CD4-positive, alpha-beta memory T cell (primary cell): ENCODE measurements at places on chromosomes 4 and X.

GRCh38 chr4:59987289-59987688 lies 1212.8 kb upstream of the ADGRL3 start:
- no peak overlapping the region for H3K4me3 ChIP-seq
- H3K27me3 ChIP-seq = no peaks in the 10 kb centered on the region
- no peaks in the 10 kb centered on the region for H3K36me3 ChIP-seq
- no peak for DNase-seq

DNA sequence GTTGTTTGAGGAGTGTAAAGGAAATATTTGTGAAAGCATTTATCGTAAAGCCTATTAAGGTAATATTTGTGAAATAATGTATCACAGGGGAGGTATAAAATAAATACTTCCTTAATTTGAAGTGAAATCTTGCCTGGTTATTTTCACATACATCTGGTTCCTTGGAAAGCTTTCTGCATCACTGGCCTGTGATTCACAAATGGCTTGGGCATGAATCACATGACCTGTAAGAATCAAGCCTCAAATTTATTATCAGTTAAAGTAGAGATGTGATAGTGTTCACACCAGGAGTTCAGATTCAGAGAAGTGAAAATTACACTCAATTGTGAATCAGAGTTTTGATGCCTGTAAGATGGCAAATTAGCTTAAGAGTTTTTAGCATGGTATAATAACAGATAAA lies 1911.4 kb downstream of the STIM2 start:
- H3K4me3 ChIP-seq = no peak overlapping the region
- DNase-seq = no peak
- no peak overlapping the region for H3K27ac ChIP-seq
- H3K27me3 ChIP-seq = no peaks in the 10 kb centered on the region
- H3K4me1 ChIP-seq = no peaks in the 10 kb centered on the region

- no peaks in the 10 kb centered on the region for H3K4me1 ChIP-seq
- H3K27me3 ChIP-seq = no peaks in the 10 kb centered on the region
- H3K36me3 ChIP-seq = no peaks in the 10 kb centered on the region
- H3K4me3 ChIP-seq = no peak overlapping the region
These were observed 11.4 kb downstream of the RNF175 start for GRCh38 chr4:153748378-153748777.

GRCh38 chrX:74493806-74494205 lies 72.5 kb downstream of the SLC16A2 start:
- H3K4me3 ChIP-seq = no peak overlapping the region
- no peaks in the 10 kb centered on the region for H3K27me3 ChIP-seq
- no peak overlapping the region for H3K27ac ChIP-seq
- DNase-seq = no peak

GRCh38 chr4:97142893-97143292 lies 1000.4 kb downstream of the STPG2 start:
- no peak overlapping the region for H3K4me3 ChIP-seq
- DNase-seq = no peak
- H3K27ac ChIP-seq = no peak overlapping the region
- H3K4me1 ChIP-seq = no peaks in the 10 kb centered on the region

GRCh38 chr4:25949173-25949748 lies 35.2 kb downstream of the SMIM20 start:
- no peaks in the 10 kb centered on the region for H3K36me3 ChIP-seq
- H3K27me3 ChIP-seq = peaks cover 4% of the 10 kb centered on the region
- no peak overlapping the region for H3K4me3 ChIP-seq

DNA sequence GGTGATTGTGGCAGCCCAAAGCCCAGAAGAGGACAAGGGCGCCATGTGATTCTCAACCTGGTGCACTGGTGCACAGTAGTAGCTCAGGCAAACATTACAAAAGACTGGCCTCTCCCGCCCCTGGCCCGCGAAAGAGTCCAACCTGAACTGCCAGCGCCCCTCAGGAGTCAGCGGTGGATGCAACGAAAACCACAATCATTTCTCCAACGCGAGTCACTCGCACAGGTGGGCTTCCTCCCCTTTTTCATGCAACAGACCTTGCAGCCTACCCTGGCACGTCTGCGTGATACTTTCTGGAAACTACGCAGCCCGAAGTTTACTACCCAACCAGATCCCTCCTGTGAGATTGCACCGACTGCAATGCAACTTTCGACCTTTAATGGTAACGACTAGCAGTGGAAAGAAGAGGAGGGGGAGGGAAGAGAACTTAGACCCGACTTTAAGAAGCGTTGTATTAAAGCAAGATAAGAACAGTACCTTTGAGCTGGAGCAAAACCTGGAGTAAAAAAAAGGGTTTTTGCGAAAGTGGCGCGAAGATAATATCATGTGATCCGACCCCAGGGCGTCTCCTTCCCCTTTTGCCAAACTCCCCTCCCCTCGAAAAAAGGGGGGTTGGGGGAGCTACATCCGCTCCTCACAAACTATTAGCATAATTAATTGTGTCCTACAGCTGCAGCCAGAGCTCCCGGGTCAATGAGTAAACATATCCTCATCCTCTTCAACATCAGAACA lies 63.3 kb upstream of the CCDC160 start:
- no peaks in the 10 kb centered on the region for H3K36me3 ChIP-seq
- H3K27me3 ChIP-seq = no peaks in the 10 kb centered on the region
- peaks cover 9% of the 10 kb centered on the region for H3K4me1 ChIP-seq
- no peak overlapping the region for H3K27ac ChIP-seq

DNA sequence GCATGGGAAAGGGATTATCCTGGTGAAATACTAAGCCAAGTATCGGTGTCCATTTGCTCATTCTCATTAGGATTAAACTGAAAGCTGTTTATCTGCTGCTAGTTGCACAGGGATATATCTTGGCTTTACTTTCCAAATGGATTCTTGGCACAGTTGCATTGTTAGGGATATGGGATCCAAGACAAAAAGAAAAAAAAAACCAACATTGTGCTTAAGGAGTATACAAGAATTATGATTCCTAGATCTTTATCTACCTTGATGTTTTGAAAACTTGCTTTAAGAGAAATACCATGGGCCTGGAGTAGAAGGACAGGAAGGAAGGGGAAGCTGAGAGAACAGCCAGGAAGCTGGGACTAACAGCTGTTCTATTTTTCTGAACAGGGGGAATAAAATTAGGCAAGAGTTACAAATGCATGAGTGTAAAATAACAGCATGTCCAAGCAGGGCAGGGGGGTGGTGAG lies 107.6 kb downstream of the ATXN3L start:
- H3K4me1 ChIP-seq = no peaks in the 10 kb centered on the region
- no peak for DNase-seq
- no peaks in the 10 kb centered on the region for H3K27me3 ChIP-seq
- no peaks in the 10 kb centered on the region for H3K36me3 ChIP-seq

DNA sequence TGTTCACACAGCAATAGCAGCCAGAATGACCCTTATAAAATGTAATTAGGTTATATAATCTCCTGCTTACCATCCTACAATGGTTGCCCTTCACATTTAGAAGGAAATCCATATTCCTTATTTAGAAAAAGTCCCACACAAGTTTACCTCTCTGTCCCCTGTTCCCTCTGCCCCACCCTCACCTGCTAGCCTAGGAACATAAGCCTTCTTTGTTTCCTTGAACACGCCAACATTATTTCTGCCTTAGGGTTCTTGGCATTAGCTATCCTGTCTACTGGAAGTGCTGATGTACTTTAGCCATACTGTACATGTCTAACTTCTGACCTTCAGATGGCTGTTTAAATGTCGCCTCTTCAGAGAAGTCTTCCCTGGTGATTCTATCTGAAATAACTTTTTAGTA lies 28.4 kb upstream of the USP53 start:
- no peak for DNase-seq
- H3K4me1 ChIP-seq = no peaks in the 10 kb centered on the region
- H3K27ac ChIP-seq = no peak overlapping the region

GRCh38 chr4:38621028-38621684 lies 42.8 kb upstream of the KLF3 start:
- DNase-seq = no peak
- H3K27me3 ChIP-seq = no peaks in the 10 kb centered on the region
- H3K4me3 ChIP-seq = no peak overlapping the region
- no peaks in the 10 kb centered on the region for H3K4me1 ChIP-seq
- no peaks in the 10 kb centered on the region for H3K36me3 ChIP-seq

DNA sequence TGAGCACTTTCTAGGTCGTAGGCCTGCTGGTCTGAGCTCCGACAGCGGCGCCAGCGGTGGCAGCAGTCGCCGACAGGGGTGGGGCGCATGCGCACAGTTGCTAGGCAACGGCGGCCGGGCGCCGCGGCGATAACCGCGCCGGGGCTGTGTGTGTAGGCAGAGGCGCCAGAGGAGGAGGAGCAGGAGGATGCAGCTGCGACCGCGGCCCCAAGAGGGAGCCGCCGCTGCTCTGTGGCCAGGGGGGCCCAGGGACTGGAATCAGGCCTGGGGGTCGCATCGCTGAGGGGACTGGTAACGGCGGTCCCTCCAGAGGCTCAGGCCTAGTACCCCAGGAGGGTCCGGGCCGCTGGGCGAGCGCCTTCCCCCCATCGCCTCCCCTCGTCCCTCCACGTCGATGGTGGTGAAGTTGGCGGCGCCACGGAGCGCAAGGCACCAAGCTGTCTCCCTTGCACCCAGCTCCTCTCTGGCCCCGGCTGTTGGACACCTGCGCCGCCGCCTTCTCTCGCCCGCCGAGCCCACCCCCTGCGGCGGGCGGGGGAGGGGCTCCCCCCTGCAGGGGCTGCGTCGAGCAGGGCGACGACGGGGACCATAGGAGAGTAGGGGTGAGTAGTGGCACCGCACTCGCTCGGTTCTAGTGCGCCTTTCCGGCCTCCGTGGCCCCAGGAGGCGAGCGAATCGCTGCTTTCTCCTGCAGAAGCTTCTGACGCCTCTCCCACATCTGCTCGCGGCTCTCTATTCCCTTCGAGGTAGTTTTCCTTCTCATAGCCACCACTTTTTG lies 58.6 kb upstream of the ZC4H2 start:
- H3K4me1 ChIP-seq = peaks cover 15% of the 10 kb centered on the region
- H3K36me3 ChIP-seq = no peaks in the 10 kb centered on the region
- peak within 1 kb of the TSS; percentile 42 for H3K4me3 ChIP-seq

DNA sequence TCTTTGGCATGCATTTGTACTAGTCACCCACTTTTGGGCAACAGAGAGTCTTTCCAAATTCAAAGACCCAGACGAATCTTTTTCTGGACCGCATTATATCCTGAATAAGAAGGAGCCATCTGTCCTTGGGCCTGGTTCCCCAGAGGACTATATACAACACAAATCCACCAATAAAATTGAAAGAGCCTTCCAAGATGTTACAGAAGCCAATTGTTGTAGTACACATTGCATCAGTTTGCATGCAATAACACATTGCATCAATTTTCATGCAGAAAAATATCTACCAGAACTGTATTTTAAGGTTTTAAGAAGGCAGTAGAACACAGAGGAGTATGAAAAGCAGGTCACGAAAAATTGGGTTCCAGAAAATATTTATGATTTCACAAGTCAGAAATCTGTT lies 203.2 kb downstream of the HTR2C start:
- no peak overlapping the region for H3K27ac ChIP-seq
- no peaks in the 10 kb centered on the region for H3K27me3 ChIP-seq
- no peak overlapping the region for H3K4me3 ChIP-seq
- H3K4me1 ChIP-seq = no peaks in the 10 kb centered on the region

DNA sequence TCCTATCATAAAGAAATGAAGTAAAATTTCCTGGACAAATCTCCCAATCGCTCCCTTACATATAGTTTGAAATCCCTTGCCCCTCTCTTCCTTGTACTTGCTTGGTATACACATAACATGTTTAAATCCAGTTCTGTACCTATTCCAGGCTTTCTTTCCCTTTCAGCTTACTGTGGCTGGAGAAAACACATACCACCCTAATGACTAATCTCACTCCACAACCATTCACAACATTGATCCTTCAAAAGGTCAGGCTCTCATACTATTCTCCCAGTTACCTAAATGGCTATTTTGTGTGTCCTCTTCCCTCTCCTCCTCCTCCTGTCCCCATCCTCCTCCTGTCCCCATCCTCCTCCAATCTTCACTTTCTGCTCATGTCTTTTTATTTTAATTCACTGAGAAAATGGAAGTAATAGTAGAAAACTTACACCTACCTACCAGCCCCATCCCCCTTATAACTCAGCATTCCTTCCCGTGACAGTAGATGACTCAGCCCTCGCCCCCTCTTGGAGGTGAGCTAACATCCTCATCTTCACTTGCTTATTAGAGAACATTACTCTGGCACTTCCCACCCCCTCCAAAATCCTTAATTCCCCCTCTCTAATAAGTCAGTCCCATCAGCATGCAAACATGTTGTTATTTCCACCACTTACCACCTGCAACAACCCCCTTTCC lies 77.5 kb downstream of the IL15 start:
- no peak overlapping the region for H3K4me3 ChIP-seq
- DNase-seq = no peak
- no peaks in the 10 kb centered on the region for H3K36me3 ChIP-seq
- H3K27ac ChIP-seq = no peak overlapping the region
- no peaks in the 10 kb centered on the region for H3K4me1 ChIP-seq

DNA sequence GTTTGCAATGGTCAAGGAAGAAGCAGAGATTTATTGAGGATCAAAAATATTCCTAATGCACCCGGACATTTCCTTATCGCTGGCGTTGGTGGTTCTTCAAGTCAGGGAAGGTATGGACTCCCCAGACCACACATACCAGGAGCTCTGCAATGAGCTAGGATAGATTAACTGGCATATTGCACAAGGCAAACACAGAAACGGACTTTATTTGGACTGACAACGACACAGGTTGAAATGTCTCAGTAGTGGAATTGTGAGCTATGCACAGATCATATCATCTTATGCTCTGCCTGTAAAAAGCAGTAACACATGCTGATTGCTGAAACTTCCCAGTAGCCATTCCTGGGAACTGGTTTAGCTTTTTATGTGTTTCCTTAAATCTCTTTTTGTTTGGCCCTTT lies 1.7 kb downstream of the TSPAN7 start:
- H3K4me3 ChIP-seq = no peak overlapping the region
- no peaks in the 10 kb centered on the region for H3K27me3 ChIP-seq
- DNase-seq = no peak
- H3K4me1 ChIP-seq = peaks cover 6% of the 10 kb centered on the region
- H3K36me3 ChIP-seq = no peaks in the 10 kb centered on the region

GRCh38 chr4:159106636-159107035 lies 3.8 kb downstream of the RAPGEF2 start:
- H3K36me3 ChIP-seq = no peaks in the 10 kb centered on the region
- peaks cover 40% of the 10 kb centered on the region for H3K4me1 ChIP-seq
- DNase-seq = no peak
- no peak overlapping the region for H3K4me3 ChIP-seq
- no peaks in the 10 kb centered on the region for H3K27me3 ChIP-seq
- H3K27ac ChIP-seq = no peak overlapping the region

- H3K36me3 ChIP-seq = no peaks in the 10 kb centered on the region
- peaks cover 20% of the 10 kb centered on the region for H3K4me1 ChIP-seq
- H3K4me3 ChIP-seq = peak overlapping the region; percentile 69
- no peak for DNase-seq
- H3K27me3 ChIP-seq = no peaks in the 10 kb centered on the region
These were observed 528 bp downstream of the NSDHL start for GRCh38 chrX:152831391-152831790.

DNA sequence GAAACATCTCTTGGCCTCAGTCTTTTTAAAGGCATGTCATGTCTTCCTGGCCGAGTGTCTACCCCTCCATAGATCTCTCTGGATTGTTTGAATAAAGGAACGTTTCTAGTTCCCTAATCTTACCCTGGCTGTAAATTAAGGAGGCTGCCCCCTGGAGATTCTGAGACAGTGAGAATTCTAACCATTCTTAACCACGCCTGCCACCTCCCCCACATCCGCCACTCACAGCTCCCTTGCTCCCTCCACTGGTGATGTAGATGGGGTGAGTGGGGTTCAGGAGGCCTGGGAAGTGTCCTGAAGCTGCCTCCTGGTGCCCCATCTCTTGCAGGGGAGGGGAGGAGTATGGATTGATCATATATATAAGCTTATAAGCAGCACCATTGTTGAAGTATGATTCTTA lies 48.0 kb upstream of the TRIM2 start:
- no peak overlapping the region for H3K27ac ChIP-seq
- no peaks in the 10 kb centered on the region for H3K27me3 ChIP-seq
- H3K36me3 ChIP-seq = no peaks in the 10 kb centered on the region
- no peak overlapping the region for H3K4me3 ChIP-seq
- DNase-seq = peak; percentile 22
